Epithelial cell of proximal tubule (primary cell): ENCODE measurements at places on chromosomes 11 and 22. TPM values are rescaled to one million over a fixed set of nuclear protein-coding genes. Genes with fewer than 3 reads are reported as not detected.

The DLG2 gene
- 0.17 and 0.58 TPM in 2 replicates for total RNA-seq

The C11orf97 gene
- not detected in 2 replicates for total RNA-seq

GRCh38 chr11:107859459-107860239, 1.1 kb upstream of the SLC35F2 start:
- DNase-seq: no peak

- DNase-seq: no peak
Observed at GRCh38 chr11:73931039-73931645, 19.7 kb upstream of the DNAJB13 start.

The C11orf65 gene
- 0.29 and 0.81 TPM in 2 replicates for total RNA-seq
